ENCODE measurements at places on chromosomes 2 and 18. TPM values are rescaled to one million over a fixed set of nuclear protein-coding genes. Genes with fewer than 3 reads are reported as not detected.

Gene ANAPC1
- total RNA-seq, result 39.9 TPM

Gene CYS1
- total RNA-seq, result under 0.01 TPM

Gene MYOM1
- 1.1 TPM for total RNA-seq

Gene ST6GAL2
- total RNA-seq, result under 0.01 TPM

Gene KCNK3
- not detected for total RNA-seq

Gene ANKRD53
- total RNA-seq, result 0.22 TPM

Gene ZDBF2
- total RNA-seq, result 7.8 TPM

Gene POTEI
- 0.79 TPM for total RNA-seq

DNA sequence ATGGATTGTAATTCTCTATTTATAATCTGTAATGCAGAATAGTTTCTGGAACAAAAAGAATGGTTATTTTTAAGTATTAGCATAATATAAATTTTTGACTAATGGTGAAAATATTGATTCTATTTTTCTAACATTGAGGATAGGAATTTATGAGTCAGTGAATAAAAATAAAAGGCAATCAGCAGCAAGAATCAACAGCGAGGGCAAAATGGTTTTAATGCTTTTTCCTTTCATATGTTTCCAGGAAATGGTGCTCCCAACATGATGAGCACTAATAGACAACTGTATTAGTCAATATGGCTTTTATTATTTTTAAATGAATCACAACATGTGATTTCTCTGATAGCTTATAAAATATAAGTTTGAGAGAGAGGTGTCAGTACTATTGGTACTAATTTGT lies 90.7 kb upstream of the TFPI start:
- peak; percentile 65 for DNase-seq

- DNase-seq, result no peak
Measured at GRCh38 chr2:43759195-43759594, 14.6 kb upstream of the DYNC2LI1 start.

DNA sequence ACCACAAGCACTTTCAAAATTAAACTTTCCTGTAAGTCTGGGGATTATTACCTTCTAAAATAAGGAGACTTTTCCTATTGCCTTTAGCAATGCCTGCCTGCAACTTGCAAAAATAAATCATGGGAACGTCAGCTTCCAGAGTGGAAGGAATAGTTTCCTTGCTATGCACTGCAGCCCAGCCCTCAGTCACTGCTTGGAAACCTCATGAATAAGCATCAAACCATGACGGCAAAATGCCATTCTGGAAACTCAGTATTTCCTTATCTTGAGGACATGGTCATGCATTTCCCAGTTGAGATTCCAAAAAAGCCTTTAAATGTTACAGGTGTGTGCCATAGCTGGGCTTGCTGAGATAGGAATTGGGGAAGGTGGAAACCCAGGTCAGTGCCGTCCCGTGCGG lies 84.2 kb upstream of the OTOS start:
- no peak for DNase-seq

- DNase-seq, result no peak
Measured at GRCh38 chr2:218883491-218884490, 3.1 kb downstream of the WNT10A start.

DNA sequence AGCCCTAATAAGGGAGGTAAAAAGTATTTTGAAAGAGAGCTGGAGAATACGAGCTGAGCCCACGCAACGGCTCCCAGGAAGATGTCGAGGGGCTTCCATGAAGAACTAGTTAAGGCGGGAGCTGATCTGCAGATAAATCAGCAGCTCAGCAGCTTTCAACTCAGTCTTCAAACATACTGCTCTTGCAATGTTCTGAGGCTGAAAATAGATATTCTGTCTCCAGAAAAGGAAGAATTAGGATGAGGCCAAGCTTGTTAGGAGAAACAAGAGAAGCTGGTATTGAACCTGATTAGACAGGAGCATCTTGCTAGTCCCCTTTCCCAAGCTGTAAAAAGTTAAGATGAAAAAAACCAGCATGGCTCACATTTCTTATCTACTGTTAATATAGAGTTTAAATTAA lies 91.1 kb downstream of the AFF3 start:
- no peak for DNase-seq

DNA sequence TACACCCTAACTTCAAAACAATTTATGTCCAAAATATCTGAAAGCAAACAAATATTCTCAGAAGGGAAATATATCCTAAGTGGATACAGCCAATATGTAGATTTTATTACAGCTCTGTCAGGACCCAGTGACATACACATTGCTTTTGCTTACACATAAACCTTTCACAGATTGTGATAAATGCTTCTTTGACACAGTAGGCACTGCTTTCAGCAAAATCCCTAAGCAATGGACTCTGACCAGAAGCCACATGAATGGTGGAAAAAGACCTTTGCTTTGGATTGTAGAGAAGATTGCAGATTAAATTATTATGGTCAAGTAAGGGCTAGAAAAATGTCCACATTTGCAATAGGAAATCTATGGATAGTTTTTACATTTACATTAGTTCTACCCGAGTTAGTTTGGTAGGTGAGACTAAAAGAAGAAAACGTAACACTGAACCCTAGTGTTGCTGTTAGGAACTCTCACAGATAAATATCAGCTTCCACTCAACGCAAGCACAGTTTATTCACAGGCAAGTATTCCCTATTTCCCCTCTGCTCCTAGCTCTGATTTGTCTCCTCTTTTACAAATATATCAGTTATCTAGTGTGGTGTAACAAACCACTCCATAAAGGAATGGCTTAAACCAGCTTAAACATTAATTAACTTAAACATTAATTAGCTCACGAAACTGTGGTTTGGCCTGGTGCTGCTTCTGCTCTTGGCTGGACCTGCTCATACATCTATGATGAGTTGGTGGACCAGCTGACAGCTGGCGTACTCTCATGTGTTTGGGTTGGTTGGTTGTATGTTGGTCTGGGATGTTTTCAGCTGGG lies 23.6 kb upstream of the SERPINE2 start:
- no peak for DNase-seq

DNA sequence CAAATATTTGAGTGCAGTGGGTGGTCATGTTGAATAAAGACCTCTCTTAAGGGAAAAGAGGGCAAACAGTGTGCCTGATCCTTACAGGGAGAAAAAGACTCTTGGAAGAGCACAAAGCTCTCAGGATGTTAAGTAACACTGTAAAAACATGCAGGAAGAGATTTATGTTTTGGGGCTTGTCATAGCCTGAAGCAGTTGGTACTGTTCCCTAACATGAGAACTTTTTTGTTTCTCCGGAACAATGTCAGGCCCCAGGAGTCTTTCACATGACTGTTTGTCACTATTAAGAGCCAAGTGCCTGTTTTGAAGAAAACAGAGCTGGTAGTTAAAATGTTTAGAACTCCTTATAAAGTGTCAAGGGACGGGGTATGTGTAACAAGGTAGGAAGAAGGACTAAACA lies 83.7 kb upstream of the B3GNT2 start:
- DNase-seq, result no peak

DNA sequence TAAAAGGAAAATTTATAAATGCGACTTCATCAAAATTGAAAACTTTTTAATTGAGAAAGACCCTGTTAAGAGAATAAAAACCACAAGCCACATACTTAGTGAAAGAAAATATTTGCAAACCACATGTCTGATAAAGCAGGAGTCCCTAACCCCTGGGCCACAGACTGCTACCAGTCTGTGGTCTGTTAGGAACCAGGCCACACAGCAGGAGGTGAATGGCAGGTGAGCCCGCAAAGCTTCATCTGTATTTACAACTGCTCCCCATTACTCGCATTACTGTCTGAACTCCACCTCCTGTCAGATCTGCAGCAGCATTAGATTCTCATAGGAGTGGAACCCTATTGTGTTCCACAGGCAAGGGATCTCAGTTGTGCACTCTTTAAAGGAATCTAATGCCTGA lies 95.5 kb upstream of the CRACDL start:
- DNase-seq, result no peak

DNA sequence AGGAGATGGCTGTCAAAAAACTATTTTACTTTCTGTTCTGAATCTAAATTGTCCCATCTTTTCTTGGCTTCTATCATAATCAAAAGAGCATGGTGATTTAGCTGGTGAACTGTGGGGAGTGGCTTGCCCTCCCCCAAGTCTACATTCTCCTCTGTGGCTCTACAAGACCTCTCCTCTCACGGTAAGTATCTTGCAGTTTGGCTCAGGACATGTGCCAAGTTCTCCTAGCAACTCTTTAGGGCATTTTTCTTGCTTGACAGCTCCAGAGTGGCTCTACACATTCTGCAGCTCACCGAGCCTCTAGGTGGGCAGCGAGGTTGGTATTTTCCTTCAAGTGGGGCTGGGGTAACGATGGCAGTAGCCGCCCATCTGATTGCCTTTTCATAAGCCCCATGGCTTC lies 29.1 kb downstream of the SLC4A5 start:
- no peak for DNase-seq

GRCh38 chr2:57180042-57180567 lies 866.5 kb upstream of the VRK2 start:
- DNase-seq, result no peak

DNA sequence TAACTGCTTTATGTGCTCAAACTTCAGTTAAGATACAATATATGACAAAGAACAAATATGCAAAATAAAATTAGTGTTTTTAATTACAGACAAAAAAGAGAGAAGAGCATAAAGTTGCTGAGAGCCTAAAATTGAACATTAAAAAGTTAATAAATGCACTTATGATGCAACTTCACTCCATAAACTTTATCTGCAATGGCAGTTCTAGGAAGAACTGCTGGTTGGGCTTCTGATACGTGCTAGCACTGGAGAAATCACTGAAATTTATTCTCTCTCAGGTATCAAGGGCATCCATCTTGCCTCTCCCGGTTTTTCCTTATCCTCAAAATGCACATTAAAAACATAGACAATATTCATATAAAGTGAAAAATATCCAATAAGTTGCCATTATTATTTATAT lies 35.7 kb downstream of the MYO3B start:
- DNase-seq, result no peak

GRCh38 chr2:98560256-98560771 lies 48.0 kb downstream of the COA5 start:
- peak; percentile 85 for DNase-seq

DNA sequence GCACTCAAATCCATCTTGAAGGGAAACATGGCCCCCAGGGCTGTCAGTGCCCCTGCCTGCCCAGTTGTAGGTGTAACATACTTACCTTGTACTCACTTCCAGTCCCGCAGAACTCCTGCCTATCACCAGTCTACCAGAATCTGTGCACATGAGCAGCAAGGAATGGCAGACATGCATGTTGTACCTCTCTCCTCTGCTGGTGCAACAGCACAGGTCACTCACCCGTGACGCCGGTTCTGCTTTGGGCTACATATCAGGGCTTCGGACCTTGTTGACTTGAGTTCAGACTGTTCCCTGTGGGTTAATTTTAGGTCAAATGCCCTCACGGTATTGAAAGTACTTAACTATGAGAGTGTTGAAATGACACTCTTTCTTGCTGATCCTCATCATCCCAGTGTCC lies 215.7 kb downstream of the TPGS2 start:
- no peak for DNase-seq

DNA sequence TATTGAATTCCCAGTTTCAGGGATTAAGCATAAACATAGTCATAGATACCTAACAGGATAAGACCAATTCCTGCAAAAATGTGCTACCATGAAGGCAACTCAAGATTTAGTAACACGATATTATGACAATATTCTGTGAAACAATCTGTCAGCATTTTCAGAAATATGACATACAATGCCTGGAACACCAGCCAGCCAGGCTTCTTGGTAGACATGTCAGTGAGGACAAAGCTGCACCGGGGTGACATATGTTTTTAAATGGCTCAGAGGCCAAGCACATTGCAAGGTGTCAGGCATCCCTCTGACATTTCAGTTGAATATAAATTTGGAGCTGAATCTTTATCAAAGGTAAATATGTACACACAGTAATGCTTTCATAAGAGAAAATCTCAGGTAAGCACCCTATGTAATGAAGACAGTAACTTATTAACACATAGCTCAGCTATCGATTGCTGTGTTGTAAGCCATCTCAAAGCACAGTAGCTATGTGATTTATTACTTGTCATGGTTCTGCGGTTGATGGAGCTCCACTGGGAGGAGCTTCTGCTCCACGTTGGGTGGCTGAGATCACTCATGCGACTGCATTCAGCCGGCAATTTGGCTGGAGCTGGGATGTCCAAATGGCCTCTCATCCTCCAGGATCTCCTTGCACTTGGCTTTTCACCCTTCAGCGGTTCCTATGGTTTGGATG lies 31.9 kb upstream of the EML6 start:
- DNase-seq, result no peak

- DNase-seq, result no peak
Measured at GRCh38 chr2:236507393-236508085, 62.1 kb upstream of the ACKR3 start.

GRCh38 chr2:88903749-88904353 lies 212.4 kb downstream of the RPIA start:
- peak; percentile 48 for DNase-seq

DNA sequence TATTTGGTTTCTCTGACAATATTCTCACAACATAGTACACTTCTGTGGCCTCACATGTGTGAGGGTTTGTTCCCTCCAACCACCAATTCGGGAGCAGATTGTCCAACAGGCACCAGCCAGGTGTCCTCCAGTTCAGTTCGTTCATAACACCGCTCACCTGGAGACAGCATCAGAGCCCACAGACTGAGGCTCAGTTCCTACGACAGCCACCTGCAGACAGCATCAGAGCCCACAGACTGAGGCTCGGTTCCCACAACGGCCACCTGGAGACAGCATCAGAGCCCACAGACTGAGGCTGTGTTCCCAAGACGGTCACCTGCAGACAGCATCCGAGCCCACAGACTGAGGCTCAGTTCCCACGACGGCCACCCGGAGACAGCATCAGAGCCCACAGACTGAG lies 58.2 kb upstream of the SNTG2 start:
- no peak for DNase-seq

DNA sequence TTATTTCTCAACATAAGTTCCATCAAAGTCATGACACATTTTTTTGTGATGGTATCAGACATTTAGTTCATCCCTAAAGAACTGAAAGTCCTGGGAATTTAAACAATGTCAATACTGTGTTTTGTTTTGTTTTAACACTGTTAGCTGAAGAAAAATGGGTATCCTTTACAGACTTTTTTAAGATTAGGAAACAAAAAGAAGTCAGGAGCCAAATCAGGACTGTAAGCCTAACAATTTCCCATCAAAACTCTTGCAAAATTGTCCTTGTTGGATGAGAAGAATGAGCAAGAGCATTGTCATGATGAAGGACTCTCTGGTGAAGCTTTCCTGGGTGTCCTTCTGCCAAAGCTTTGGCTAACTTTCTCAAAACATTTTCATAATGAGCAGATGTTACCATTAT lies 69.4 kb downstream of the SRD5A2 start:
- no peak for DNase-seq

- no peak for DNase-seq
Measured at GRCh38 chr2:200122683-200123082, 167.3 kb downstream of the MAIP1 start.

- DNase-seq, result peak; percentile 70
Measured at GRCh38 chr2:73984203-73984921, at the start of gene TET3. TET3 (plus strand) TSS chr2:73984910; CDS start chr2:73986404, 1,494 bp downstream.

Data from lung microvascular endothelial cell (primary cell).